ENCODE measurements at places on chromosomes 12 and 14.
A peak's percentile ranks its signal among the peaks of the same experiment; 100 is the strongest.

DNA sequence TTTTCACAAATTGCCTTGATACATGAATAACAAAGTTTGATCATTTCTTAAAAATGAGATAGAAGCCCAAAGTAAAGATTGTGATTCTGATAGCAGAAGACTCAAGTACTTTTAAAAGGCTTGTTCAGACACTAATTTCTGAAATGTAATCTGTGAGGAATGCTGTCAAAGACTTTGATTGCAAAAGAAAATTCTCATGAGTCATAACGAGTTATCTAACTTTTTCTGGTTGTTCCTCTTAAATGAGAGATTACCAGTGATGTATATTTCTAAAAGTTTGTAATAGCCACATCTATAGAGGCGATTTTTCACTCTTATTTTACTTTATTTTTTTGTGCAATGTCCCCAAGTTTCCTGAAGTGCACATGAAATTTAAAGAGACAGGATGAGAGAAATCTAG lies 7.0 kb downstream of the PYGL start:
- no peak for DNase-seq

- no peak for DNase-seq
Measured at GRCh38 chr12:50527359-50527726, 22.6 kb downstream of the DIP2B start.

DNA sequence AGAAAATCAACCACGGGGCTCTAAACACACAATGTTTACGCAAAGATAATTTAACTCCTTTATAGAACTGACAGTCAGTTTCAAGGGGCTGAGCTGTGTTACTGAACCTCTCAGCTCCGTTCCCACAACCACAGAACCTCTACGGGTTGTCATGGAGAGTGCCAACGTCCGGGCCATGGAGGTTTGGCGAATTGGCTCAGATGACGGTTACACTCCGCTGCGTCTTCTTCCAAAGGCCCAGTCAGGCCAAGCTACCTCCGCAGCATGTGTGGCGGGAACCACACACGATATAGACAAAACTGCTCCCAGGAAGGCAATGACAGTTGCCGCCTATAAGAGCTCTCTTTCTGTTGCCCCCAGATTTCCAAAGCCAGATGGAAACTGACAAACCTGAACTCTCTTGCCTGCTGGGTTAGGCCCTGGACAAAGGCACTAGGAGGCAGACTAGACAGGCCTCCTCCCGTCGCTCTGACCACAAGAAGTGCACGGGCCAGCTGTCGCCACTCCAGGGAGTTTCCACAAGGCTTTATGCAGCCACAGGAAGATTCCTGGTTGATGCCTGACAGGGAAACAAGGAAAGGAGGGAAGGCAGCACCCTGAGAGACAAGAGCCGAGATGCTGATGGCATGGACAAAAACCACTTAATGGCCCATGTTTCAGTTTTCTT lies 30.3 kb downstream of the CCDC88C start:
- DNase-seq = no peak

DNA sequence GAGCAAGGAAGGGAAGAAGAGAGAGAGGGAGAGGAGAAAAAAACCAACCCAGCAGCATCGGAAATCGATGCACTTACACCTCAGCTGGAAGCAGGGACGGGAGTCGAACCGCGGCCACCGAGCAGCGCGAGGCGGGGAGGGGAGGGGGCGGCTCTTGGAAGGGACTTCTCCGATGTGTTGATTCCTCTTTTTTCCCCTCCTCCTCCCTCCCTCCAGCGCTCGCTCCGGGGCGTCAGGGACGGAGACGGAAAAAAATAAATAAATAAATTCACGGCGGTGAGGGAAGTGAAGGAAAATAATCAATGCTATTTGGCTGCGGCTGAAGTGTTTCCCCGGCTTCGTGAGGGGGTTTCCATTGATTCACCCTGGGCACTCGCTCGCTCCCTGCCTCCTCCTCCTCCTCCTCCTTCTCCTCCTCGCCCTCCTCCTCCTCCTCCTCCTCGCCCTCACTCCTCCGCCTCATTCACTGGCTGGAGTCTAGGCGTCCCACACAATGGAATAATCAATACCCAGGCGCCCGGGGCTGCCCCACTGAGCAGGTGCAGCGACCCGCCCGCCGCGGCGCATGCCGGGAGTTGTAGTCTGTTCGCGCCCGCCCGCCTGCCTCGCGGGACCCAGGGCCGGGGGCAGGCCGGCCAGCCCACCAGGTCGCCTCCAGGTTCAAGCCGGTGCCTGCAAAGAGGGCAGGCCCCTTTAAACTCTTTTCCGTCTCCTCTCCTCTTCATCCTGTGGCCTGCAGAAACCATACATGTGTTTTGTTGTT lies at the start of gene ZFHX2:
Gene ZFHX2 (minus strand): TSS at position 500 of the 763 bp plus-strand sequence. CDS start 16,440 bp downstream, outside the sequence.
- peak; percentile 93 for DNase-seq

- DNase-seq = no peak
Measured at GRCh38 chr12:47903151-47903611, 1.6 kb downstream of the VDR start.

- DNase-seq = peak; percentile 39
Measured at GRCh38 chr14:52553671-52554575, 1.3 kb downstream of the GPR137C start.

DNA sequence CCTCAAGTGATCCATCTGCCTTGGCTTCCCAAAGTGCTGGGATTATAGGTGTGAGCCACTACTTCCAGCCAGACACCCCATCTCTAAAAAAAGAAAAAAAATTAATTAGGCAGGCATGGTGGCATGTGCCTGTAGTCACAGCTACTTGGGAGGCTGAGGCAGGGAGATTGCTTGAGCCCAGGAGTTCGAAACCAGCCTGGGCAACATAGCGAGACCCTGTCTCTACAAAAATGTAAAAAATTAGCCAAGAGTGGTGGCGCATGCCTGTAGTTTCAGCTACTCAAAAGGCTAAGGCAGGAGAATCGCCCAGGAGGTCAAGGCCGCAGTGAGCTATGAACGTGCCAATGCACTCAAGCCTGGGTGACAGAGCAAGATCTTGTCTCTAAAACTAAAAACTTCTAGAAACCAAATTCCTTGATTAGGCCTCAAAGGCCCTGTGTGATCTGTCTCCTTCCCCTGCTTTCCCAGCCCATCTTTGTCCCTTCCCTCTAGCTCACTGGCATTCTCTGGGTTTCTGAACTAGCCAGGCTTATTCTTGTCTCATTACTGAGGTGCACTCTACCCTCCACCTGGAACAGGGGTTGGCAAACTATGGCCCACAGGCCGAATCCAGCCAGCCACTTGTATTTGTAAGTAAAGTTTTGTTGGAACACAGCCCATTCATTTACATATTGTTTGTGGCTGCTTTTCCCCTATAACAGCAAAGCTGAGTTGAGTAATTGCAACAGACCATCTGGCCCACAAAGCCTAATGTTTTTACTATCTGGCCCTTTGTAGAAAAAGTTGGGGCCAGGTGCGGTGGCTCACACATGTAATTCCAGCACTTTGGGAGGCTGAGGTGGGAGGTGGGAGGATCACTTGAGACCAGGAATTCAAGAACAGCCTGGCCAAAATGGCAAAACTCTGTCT lies 17.2 kb upstream of the TPCN1 start:
- no peak for DNase-seq

DNA sequence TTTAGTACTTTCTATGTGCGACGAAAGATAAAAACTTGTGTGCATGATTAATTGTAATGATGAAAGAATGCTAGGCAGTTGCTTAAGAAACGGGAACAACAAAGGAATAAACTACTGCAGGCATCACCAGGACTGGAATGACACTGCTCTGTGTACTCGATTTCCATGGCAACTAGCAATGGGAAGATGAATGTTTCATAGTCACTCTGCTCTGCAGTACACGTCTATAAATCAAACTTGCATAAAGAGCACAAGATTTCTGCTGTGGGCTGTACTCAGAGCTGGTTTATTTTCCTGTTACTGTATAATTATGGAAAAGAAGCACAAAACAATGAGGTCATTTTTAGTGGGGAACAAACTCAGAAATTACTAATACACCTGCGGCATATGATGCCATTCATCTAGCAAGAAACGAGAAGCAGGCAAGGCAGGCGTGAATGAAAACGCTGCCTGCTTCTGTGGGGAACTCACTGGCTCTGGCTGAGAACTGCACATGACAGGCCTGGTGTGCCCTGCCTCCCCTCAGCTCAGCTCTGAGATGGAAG lies 41.8 kb downstream of the EFCAB11 start:
- DNase-seq = no peak

DNA sequence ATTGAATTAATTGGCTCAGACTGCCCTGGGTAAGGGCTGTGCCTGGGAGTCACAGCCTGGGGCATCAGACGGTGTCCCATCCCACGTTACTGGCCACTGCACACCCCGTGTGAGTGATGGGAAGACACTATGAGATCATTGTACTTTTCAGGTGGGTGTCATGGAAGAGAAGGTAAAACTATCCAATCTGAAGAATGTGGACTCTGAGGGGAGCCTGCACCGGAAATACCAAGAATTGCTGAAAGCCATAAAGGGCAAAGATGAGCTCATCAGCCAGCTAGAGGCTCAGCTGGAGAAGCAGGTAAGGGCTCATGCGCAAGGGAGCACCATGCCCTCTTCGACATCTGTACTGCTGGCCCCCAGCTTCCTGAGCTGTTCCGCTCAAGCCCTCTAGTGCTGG lies 24.0 kb downstream of the PLEKHH1 start:
- no peak for DNase-seq

GRCh38 chr14:32608857-32609256 lies 279.8 kb downstream of the AKAP6 start:
- DNase-seq = no peak

DNA sequence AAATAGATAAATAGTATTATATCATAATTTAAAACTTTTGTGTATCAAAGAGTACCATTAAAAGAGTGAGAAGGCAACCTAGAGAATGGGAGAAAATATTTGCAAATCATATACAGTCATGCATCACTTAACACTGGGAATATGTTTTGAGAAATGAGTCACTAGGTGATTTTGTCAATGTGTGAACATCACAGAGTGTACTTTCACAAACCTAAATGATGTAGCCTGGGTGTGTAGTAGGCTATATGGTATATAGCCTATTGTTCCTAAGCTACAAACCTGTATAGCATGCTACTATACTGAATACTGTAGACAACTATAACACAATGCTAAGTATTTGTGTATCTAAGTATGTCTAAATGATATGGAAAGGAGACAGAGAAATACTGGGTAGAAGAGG lies 48.0 kb upstream of the ARID2 start:
- no peak for DNase-seq

DNA sequence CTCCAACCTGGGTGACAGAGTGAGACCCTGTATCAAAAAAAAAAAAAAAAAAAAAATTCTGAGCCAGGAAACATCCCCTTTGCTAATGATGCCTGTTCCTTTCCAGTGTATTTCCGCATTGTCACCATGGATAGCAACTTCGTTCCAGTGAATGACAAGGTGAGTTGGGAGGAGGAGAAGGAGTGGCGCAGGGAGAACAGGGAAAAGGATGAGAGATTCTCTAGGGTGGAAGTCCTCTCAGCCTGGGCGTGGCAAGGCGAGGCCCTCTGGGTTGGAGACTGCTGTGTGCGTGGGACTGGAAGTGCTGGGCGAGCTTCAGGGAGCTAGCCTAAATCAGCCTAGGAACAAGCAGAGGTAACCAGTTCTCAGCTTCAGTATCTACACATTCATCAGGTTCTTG lies 7.2 kb downstream of the A2ML1 start:
- DNase-seq = no peak

- no peak for DNase-seq
Measured at GRCh38 chr14:35020713-35021112, 25.4 kb upstream of the FAM177A1 start.

GRCh38 chr12:126545411-126545810 lies 1480.2 kb downstream of the AACS start:
- no peak for DNase-seq

GRCh38 chr14:105051182-105052109 lies 13.8 kb downstream of the GPR132 start:
- no peak for DNase-seq

GRCh38 chr12:15824516-15824915 lies 35.3 kb upstream of the EPS8 start:
- DNase-seq = no peak

DNA sequence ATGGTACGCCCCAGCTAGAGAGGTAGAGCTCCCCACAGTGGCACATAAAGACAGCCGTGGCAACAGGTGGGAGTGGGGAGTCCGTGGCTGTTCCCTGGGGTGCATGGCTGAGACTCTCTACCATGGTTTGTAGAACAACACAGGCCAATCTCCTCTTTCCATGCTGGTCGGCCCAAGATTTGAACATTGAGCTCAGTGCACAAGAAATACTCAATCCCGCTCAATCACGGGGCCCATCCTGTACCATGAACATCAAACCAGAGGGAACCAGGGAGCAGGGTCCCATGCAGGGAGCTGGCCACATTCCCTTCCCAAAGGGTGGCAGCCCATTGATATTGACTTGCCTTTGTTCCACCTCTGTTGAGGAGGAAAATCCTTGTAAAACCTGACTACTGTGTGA lies 353.1 kb downstream of the DPF3 start:
- DNase-seq = no peak

DNA sequence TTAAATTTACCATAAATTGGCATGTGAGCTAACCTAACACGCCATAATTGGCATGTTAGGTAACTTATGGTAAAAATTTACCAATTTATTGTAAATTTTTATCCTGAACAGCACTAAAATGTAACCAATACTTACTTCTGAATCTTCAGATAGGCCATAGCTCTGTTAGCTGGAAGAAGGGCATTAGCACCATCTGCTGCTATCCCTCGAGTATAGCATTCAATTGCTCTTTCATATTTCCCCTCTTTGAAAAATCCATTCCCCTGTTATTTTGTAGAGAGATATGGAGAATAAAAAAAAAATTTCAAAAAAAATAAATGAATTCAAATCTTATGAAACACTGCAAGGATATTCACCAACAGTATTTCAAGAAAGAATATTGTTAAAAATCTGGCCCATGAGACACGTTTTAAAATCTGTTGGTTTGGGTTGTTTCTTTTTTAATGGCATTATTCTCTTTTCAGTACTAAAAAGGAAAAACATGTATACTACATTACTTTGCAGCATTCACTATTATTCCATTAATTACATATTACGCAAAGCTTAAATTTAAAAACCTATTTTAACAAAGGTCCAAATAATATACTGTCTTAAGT lies 19.1 kb downstream of the RPAP3 start:
- DNase-seq = no peak

DNA sequence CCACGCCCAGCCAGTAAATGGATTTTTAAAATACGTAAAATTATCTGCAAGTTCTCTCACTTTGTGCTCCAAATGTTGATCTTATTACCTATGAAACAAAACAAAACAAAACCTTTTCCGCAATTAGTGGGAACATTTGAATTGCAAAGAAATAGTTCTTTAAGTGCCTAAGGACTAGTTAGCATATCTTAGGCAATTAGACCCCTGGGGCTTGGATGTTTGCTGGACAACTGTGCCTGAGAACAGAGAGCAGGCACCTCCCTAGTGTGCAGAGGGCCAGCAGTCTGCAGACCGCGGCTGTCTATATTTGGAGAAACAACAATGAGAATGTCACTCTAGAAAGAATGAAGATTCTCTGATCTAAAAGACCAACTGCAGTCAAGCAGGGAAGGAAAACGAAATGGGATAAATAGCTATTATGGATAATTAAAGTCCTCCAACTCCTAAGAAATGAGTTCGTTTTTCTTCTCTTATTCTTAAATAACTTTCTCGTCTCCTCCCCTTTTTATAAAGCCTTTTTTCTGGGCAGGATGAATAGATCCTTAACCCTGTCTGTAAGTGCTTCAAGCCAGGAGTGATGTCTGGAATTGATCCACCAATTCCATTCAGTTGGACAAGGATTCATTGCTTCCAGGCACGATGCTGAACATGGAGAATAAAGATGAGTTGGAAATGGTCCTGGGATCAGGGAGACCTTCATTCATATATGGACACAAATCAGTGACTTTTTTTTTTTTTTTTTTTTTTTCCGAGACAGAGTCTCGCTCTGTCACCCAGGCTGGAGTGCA lies 16.2 kb downstream of the SLC17A8 start:
- DNase-seq = no peak
